Activated CD4-positive, alpha-beta T cell treated with anti-CD3 and anti-CD28 coated beads, Interleukin-2, amount 10 ng/mL, durations not matched to agents 24 days and 14 days (primary cell): ENCODE measurements at places on chromosomes 6 and 20. TPM values are rescaled to one million over a fixed set of nuclear protein-coding genes. Genes with fewer than 3 reads are reported as not detected.

- no peaks in the 10 kb centered on the region for H3K4me1 ChIP-seq
- H3K27me3 ChIP-seq, result peaks cover 37% of the 10 kb centered on the region
Measured at GRCh38 chr6:35782424-35782823, 1.6 kb downstream of the CLPSL1 start.

- no peak overlapping the region for H3K4me3 ChIP-seq
- H3K27me3 ChIP-seq, result no peaks in the 10 kb centered on the region
- no peak for DNase-seq
- no peak overlapping the region for H3K27ac ChIP-seq
- H3K36me3 ChIP-seq, result no peaks in the 10 kb centered on the region
- no peaks in the 10 kb centered on the region for H3K4me1 ChIP-seq
Measured at GRCh38 chr20:42095221-42095620, 477.0 kb upstream of the CHD6 start.

DNA sequence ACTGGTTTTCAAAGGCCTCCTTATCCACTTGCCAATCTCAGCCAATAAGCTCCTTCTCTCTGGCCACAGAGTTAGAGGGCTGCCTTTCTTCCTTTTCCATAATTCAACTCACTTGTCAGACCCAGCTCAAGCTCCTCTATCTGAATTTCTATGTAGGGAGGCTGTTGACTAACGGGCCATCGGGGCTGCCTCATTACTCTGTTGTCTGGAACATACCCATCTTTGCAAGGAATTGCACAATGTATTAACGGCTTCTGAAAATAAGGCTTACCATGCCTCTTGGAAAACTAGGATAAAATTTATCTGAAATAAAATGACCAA lies 28.5 kb upstream of the KIF6 start:
- no peak for DNase-seq
- no peak overlapping the region for H3K27ac ChIP-seq
- no peaks in the 10 kb centered on the region for H3K36me3 ChIP-seq
- H3K27me3 ChIP-seq, result peaks cover 7% of the 10 kb centered on the region
- no peak overlapping the region for H3K4me3 ChIP-seq
- H3K4me1 ChIP-seq, result no peaks in the 10 kb centered on the region

Gene APOM
- total RNA-seq, result 2.5 and 3.4 TPM in 2 replicates

GRCh38 chr6:144350528-144350880 lies 65.4 kb downstream of the UTRN start:
- peak overlapping the region; percentile 89 for H3K27ac ChIP-seq
- peak overlapping the region; percentile 77 for H3K4me3 ChIP-seq

DNA sequence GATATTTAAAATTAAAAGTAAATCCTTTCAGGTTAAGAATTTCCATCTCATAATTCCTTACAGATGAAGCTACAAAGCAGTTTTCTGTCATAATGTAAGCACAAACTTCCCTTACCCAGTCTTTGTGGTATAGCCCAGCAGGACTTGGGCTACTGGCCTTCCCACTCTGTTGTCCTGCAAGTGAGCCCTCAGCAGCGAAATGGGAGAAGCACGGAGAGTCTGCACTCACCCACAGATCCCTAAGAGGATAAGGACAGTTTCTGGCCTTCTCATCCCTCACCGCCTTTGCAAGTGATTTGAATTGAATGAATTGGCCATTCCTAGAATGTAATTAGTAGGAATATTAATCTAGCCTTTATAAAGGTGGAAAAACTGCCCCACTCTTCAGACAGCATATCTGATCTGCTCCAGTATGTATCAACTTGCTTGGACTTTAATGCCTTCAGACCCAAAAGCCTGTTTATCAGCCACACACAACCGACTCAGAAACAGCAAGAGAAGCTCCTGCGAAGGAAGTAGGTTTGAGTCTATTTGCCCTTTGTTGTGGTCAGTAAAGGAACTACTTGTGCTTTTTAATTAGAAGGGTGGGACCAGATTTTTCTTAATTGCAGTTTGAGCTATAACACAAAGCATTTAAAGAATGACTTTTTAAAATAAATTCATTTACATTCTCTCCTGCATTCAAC lies 29.9 kb upstream of the PRDM1 start:
- H3K4me3 ChIP-seq, result peak overlapping the region; percentile 60
- H3K27ac ChIP-seq, result peak overlapping the region; percentile 34
- peaks cover 2% of the 10 kb centered on the region for H3K36me3 ChIP-seq
- peak; percentile 75 for DNase-seq
- peaks cover 4% of the 10 kb centered on the region for H3K27me3 ChIP-seq
- peaks cover 11% of the 10 kb centered on the region for H3K4me1 ChIP-seq

DNA sequence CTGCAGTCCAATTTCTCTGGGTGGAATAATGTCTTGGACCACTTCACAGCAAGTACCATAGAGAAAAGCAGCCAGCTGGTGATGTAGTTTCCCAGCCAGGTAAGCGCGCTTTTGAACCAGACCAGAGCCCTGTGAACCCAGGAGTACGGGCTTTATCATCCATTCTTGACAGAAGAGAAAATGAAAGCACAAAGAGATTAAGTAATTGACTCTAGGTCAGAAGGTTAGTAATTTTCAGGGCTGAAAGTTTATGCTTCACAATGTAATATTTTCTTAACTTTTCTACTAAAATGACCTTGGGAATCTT lies 7.1 kb upstream of the UST start:
- H3K4me1 ChIP-seq, result no peaks in the 10 kb centered on the region
- peak; percentile 76 for DNase-seq
- no peaks in the 10 kb centered on the region for H3K36me3 ChIP-seq
